ENCODE measurements at places on chromosomes 5 and 9.

DNA sequence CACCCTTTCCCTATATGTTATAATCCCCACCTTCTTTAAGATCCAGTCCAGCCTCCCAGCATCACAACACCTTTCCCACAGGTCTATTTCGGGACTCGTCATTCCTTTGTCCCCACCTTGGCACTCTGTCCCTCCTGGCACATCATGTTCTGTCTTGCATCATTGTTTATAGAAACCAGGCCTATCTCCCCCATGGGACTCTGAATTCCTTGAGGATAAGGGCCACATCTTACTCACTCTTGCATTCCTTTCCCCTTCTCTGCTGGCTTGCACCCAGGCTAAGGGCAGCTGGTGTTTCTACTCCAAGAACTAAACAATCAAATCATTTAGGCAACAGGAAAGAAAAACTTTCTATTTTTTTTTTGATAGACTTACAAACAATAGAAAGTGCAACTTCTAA, 205.7 kb downstream of the AGTPBP1 start:
- DNase-seq: no peak

- DNase-seq: peak; percentile 38
These were observed 709 bp downstream of the UAP1L1 start for GRCh38 chr9:137077758-137078693.

- DNase-seq: no peak
These were observed 483.7 kb downstream of the RAB3C start for GRCh38 chr5:59066367-59067163.

- DNase-seq: no peak
These were observed 3.4 kb downstream of the TNC start for GRCh38 chr9:115114546-115114945.

- no peak for DNase-seq
These were observed 9.0 kb upstream of the PHF2 start for GRCh38 chr9:93567271-93567959.

GRCh38 chr5:145776886-145777285, 58.3 kb downstream of the PRELID2 start:
- no peak for DNase-seq

- DNase-seq: no peak
These were observed 201.3 kb downstream of the GABRG2 start for GRCh38 chr5:162268694-162269481.

- DNase-seq: no peak
These were observed 380.6 kb downstream of the ADGRV1 start for GRCh38 chr5:90939211-90939610.

Data from activated B cell treated with CpG ODN at 0.5 μM for 24 hours (primary cell).